ENCODE measurements at places on chromosomes 3 and 15.

DNA sequence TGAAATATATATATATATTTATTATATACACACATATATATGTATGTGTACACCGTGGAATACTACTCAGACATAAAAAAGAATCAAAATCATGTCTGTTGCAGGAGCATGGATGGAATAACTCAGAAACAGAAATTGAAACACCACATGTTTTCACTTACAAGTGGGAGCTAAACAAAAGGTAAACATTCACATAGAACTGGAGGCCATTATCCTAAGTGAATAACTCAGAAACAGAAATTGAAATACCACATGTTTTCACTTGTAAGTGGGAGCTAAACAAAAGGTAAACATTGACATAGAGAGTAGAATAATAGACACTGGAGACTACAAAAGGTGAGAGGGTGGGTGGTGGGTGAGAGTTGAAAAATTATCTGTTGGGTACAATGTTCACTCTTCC lies 171.5 kb upstream of the GOLIM4 start:
- no peak for DNase-seq

- no peak for DNase-seq
Measured at GRCh38 chr15:101113114-101114005, 138.5 kb downstream of the CHSY1 start.

DNA sequence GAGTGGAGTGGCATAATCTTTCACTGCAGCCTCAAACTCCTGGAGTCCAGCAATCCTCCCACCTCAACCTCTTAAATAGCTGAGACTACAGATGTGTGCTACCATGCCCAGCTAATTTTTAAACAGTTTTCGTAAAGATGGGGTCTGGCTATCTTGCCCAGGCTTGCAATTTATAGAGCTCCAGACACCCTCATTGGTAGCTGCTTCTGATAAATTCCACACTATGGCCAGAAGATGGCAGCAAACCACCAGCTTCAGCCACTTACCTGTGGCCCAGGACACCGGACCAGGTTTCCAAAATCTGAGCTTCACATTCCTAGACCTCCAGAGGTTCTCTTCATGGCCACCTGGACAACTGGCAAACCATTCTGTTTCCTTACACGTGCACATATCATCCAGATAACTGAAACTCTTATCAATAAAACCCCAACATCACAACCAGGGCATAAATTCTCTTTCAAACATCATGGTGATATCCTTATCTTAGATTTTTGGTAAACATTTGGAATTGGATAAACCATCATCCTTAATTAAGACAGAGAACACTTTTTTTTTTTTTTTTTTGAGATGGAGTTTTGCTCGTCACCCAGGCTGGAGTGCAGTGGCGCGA lies 28.9 kb downstream of the FBXW12 start:
- no peak for DNase-seq

- DNase-seq, result no peak
Measured at GRCh38 chr15:65258375-65259262, 28.1 kb downstream of the PARP16 start.

DNA sequence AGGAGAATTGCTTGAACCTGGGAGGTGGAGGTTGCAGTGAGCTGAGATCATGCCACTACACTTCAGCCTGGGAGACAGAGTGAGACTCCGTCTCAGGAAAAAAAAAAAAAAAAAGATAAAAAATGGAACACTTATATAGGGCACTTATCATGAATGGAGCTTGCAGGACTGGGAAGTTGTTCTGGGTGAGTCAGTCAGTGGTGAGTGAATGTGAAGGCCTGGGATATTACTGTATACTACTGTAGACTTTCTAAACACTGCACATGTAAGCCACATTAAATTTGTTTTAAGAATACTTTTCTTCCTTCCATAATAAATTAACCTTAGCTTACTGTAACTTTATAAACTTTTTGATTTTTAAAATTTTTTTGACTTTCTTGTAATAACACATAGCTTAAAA lies 59.8 kb downstream of the SFMBT1 start:
- no peak for DNase-seq
